ENCODE measurements at places on chromosomes 2 and 18. TPM values are rescaled to one million over a fixed set of nuclear protein-coding genes. Genes with fewer than 3 reads are reported as not detected.

- no peak overlapping the region for H3K4me3 ChIP-seq
- no peak for DNase-seq
- H3K27ac ChIP-seq: no peak overlapping the region
- H3K36me3 ChIP-seq: no peaks in the 10 kb centered on the region
- H3K4me1 ChIP-seq: no peaks in the 10 kb centered on the region
- no peaks in the 10 kb centered on the region for H3K27me3 ChIP-seq
These were observed 304.9 kb downstream of the STK39 start for GRCh38 chr2:167942366-167943081.

DSC2 gene
- total RNA-seq: 141 TPM

- H3K27ac ChIP-seq: no peak overlapping the region
- no peaks in the 10 kb centered on the region for H3K36me3 ChIP-seq
- no peaks in the 10 kb centered on the region for H3K27me3 ChIP-seq
- H3K4me1 ChIP-seq: no peaks in the 10 kb centered on the region
These were observed 170.9 kb downstream of the INHBB start for GRCh38 chr2:120516679-120517314.

GRCh38 chr2:232698556-232699091 lies 1.5 kb downstream of the GIGYF2 start:
- H3K27ac ChIP-seq: no peak overlapping the region
- no peaks in the 10 kb centered on the region for H3K36me3 ChIP-seq
- DNase-seq: no peak
- H3K4me1 ChIP-seq: no peaks in the 10 kb centered on the region
- peak overlapping the region; percentile 99 for H3K4me3 ChIP-seq

DSG3 gene
- 0.07 TPM for total RNA-seq

CNTNAP5 gene
- total RNA-seq: not detected
